ENCODE measurements at places on chromosomes 11 and 22.

DNA sequence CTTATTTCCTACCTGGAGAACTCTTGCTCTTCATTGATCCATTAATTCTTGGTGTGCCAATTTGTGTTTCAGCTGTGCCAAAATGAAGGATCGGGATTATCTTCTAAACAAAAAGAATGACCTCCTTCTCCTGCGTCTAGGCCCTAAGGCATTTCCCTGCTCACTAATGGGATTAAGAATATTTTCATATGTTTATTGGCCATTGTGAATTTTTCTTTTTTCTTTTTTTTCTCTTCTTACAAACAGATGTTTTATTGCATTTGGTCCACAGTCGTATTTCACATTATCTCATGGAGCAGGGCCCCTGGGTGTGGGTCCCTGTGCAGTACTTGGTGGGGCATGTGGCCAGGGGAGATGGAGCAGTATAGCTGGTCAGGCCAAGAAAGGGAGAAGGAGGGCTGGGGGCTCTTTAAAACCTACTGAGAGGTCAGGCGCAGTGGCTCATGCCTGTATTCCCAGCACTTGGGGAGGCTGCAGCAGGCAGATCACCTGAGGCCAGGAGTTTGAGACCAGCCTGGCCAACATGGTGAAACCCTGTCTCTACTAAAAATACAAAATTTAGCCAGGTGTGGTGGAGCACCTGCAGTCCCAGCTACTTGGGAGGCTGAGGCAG, 35.3 kb upstream of the HORMAD2 start:
- DNase-seq = no peak

DNA sequence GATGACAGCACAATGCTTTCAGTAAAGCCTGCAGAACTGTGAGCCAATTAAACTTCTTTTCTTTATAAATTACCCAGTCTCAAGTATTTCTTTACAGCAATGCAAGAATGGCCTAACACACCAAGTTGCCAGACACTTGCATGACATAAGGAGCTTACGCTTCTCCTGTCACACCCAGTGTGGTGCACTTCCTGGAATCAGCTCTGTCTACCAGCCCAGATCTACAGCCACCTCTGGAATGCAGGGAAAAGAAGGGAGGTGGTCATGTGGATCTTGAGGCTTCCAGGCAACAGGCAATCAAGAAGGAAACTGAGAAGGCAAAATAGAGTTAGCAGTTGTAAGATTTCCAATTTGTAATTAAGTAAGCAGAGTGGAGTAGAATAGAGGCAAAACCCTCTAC, 37.4 kb upstream of the SESN3 start:
- no peak for DNase-seq

DNA sequence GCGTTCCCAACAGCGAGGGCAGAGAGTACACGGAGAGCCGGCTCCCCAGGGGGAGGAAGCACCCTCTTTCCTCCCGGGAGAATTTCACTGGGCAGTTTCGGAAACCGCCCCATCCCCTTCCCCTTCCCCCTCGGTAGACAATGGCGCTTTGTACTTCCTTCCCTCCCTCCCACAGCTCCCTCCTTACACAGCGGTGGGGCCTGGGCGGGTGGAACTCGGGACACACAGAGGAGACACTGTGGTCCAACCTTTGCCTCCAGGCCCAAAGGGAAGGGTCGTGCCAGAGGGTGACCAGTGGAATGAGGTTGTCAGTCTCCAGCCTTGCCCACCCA, 4.3 kb downstream of the SMTN start:
- no peak for DNase-seq

GRCh38 chr11:6667733-6668374, 12.2 kb upstream of the DCHS1 start:
- no peak for DNase-seq

DNA sequence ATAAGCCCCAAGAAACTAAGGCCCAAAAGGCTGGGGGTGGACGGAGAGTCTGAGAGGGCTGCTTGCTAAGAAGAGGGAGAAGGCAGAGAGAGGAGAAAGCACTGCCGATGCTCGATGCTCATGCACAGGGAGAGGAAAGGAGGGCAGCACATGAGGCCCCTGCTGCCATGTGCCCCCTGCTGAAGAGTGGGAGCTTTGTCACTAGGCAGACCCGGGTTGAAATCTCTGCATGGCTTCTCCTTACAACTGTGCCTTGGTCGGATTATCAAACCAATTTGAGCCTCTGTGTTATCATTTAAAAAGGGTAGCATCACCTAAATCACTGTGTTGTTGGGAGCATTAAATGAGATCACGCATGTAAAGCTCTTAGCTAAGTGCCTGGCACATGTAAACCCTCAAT, 330.5 kb downstream of the NXPE2 start:
- no peak for DNase-seq

Measured in AG09319 (cell line).